ENCODE measurements at places on chromosomes 11 and 22. TPM values are rescaled to one million over a fixed set of nuclear protein-coding genes. Genes with fewer than 3 reads are reported as not detected.

GRCh38 chr11:8259306-8259959 lies 4.2 kb downstream of the LMO1 start:
- DNase-seq, result no peak

Gene ZC3H12C
- 5.2 TPM for total RNA-seq

- no peak for DNase-seq
These were observed 193.4 kb downstream of the ST3GAL4 start for GRCh38 chr11:126548581-126549550.

GRCh38 chr22:40452730-40453487 lies 82.5 kb downstream of the SGSM3 start:
- DNase-seq, result no peak

DNA sequence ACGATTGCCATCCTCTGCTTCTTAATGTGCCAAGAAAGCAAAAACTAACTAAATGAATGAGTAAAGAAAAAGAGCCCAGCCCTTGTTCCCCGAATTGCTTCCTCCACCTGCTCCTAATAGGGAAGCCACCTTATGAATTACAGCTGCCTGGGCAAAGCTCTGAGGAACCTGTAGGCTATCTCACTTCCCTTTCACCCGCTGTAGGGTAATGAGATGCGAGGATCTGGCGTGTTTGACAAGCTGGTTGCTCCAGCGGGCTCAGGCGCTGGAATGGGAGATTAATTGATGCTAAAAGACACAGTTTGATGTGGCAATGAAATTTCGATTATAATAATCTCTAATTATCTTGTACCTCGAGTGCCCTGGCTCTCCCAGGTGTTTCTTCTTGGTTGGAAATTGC lies 256.4 kb downstream of the NTM start:
- DNase-seq, result no peak

DNA sequence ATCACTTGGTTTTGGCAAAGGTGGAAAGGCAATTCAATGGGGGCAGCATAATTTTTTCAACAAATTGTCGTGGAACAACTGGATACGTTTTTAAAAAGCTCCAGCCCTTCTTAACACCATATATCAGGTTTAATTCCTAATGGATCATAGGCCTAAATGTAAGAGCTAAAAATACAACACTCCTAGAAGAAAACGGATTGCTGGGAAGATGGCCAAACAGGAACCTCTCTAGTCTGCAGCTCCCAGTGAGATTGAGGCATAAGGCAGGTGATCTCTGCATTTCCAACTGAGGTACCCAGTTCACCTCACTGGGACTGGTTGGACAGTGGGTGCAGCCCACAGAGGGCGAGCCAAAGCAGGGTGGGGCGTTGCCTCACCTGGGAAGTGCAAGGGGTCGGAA lies 32.4 kb upstream of the SCGB1D1 start:
- DNase-seq, result no peak

DNA sequence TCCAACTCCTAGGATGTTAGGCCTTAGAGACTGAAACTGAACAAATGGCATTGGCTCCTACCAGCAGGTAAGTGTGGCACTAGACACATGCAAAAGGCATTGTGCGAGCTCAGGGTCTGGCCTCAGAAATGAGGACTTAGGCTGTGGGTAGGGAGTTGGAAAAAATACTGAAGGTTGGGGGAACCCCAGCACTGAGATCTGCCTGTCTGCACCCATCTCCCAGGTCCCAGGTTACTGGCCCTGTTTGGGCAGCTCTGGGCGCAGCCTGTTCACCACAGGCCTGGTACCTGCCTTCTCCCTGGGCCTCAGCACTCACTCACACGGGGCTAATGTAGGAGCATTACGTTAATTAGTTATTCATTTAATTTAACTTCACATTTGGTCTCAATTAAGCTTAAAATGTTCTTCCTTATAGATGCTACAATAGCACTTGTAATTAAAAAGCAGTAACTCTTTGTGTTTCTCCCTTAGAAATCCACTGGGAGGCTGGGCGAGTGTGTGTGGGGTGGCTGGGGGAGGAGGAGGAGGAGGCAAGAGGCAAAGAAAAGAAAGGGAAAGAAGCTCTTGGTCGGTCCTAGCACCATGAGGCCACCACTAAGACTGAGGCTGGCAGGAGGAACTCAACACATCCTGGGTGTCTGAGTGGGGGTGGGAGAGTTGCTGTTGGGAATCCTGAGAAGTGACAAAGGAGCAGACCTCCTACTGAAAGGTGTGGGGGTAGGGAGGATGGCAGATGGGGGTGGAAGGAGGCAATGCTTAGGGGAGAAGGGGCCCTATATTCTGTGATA lies 19.4 kb downstream of the TMEM218 start:
- no peak for DNase-seq

Gene FOSL1
- 71.3 TPM for total RNA-seq

- peak; percentile 40 for DNase-seq
These were observed 77.7 kb downstream of the ME3 start for GRCh38 chr11:86594746-86595145.

Gene CDKN1C
- 32.5 TPM for total RNA-seq

DNA sequence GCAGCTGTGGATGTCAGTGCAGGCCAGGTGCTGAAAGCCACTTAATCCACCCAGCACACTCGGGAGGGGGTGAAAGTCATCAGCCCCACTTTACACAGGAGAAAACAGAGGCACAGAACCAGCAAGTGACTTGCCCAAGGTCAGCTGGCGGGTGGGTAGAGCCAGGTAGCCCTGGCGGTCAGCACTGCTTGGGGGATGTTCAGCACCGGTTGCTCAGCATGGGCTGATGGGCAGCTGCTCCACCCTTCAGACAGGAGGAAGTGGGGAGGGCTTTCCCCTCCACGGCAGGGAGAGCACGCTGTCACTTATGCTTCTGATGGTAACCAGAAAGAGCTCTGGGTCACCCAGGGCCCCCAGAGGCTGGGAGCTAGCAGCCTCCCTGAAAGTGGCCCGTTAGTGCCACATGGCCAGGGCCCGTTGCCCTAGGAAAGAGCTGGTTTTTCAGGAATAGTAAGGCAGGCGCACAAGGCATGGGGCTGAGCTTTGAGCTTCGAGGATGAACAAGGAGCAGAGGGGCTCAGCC lies 417.9 kb downstream of the CTTN start:
- DNase-seq, result no peak

DNA sequence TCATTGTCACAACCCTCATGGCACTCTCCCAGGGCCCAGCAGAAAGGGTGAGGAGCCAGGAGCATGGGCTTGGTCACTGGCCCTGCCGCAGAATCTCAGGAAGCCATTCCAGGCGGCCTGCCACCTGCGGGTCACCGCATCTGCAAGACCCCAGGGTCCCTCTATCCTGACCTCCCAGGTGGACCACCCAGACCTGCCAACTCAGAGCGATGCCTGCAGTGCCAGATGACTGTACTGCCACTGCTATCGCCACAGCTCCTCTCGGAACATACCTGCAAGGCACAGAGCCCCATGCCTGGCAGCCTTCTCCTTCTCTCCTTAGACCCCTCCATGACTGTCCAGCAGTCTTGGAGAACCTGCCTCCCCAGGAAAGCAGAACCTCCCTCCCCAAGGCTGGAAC lies 26.4 kb upstream of the ELFN2 start:
- DNase-seq, result no peak

DNA sequence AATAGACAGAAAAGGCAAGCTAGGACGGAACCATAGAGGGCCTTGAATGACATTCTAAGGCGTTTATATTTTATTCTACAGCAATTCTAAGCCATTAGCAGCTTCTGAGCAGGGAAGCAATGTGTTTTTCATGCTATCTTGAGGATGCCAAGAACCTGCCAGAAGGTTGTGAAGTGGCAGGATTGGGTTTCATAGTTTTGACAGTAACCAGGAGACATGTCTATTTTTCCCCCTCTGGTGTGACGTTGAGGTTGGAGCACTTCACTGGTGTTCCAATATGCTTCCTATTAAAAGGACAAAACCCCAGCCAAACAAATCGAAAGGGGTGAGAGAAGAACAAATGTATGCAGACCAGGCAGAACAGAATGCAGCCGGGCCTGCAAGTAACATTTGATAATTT lies 148.2 kb downstream of the SPATA19 start:
- DNase-seq, result no peak

Gene CEND1
- not detected for total RNA-seq

DNA sequence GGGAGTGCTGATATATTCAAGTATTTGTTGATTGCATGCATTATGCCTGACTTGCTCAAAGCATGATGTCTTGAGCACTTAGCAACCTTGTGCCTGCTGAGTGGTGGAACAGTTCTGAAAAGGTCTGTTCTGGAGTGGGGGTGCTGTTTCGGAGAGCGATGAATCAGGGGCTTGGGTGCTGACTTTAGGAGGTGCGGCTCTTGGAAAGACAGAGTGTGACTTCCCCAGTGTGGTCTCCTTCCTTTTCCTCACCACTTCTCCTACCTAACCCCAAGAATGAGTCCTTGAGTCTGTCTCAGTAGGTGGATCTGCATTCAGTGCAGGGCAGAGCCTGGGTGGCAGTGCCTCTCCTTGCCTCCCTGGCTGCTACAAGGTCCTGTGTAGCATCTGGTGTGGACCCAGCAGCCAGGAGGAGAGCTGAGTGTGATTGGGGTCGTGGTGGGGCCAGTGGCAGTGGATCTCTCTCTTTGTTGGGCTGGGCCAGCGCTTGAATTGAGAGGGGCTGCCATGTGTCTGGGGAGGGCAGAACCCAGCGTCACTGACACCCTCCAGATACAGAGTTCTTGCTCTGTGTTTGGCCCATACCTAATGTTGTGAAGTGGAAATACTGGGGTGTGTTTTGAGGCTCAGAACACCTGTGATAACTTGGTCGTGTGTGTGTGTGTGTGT lies 35.9 kb downstream of the ST3GAL4 start:
- DNase-seq, result no peak

DNA sequence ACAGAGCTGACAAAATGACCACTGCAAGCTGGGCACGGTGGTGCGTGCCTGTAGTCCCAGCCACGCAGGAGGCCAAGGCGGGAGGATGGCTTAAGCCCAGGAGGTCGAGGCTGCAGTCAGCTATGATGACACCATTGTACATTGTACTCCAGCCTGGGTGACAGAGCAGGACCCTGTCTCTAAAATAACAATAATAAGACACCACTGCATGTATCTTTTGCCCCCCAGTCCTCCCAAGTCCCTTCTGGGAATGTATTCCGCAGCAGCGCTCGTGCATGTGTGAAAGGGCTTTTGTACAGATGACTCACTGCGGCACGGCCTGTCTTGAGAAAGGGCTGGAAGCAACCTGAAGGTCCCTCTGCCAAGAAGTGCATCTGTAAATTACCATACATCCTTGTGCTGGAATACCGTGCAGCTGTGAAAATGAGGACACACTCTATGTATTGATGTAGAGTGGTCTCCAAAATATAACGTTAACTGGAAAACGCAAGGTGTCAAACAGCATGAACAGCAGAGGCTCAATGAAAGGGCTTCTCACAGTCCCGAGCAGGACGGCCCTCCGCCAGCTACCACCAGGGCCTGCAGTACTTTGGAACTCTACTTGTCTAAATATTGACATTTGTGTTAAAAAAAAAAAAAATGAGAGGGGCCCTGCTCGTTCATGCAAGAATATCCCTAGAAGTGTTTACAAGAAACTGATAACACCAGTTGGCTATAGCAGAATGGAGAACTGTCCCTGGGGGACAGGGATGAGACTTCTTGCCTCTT lies 9.0 kb upstream of the CDC42EP2 start:
- DNase-seq, result no peak

Gene IL17REL
- not detected for total RNA-seq

Gene RAPSN
- not detected for total RNA-seq

DNA sequence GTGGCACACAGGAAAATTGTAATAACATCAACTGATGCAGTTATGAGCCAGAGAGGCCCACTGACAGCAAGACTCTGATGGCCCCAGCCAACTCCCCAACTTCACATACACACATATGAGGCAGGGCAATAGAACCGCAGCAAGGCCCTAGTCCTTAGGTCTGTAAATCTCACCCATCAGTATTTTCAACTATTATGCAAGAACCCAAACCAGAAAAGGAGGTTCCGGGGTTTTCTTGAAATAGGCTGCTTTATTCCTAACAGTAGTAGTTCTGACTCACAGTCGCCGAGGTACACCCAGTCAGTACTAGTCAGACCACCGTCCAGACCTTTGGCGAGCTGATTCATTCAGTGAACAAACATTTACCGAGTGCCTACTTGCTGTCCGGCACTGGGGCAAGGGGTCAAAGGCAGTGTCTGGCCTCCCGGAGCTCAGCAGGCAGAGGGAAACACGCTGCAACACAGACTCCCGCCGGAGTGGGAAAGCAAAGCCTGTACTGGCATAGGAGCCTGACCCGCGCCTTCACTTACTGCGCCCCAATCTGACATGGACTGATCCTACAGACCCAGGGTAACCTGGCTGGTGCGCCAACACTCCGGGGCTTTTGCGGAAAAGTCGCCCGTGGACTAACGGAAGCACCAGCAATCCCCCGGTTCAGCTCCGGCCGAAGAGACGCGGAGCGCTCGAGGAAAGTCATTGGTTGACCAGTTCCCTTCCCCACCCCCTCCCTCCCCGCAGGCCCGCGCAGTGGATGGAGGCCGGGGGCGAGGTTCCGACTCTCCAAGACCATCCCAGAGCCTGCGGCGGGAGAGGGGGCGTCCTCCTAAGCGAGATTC lies 1.3 kb downstream of the PLEKHA7 start:
- peak; percentile 87 for DNase-seq

- no peak for DNase-seq
These were observed 5.4 kb downstream of the SHISA8 start for GRCh38 chr22:41909310-41910049.

Gene OR51B2
- total RNA-seq, result 1.5 TPM

Gene CARD10
- 20.4 TPM for total RNA-seq

DNA sequence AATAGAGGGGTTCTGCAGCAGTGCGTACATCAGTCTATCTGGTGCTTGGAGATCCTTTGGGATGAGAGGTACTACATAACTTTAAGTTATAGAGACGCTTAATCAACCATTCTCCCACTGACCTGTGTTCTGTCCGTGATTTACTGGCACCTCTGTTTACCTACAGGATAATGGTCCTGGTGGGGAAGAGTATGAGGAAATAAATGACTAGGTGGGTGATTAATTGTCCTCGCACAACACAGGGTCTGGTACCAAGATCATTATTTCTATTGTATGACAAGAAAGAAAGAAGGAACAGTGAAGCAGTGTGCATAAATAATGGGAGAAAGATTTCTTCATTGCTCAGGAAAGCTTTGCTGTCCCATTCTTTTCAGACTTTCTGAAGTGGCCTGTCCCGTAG lies 32.8 kb upstream of the FJX1 start:
- DNase-seq, result no peak

Gene PANX2
- 1.5 TPM for total RNA-seq

Gene SEC14L6
- not detected for total RNA-seq

GRCh38 chr11:62896049-62896448 lies 15.4 kb downstream of the SLC3A2 start:
- DNase-seq, result no peak

Gene OR8B3
- not detected for total RNA-seq

Data from A172 (cell line).